ENCODE measurements at places on chromosomes 7 and 10. TPM values are rescaled to one million over a fixed set of nuclear protein-coding genes. Genes with fewer than 3 reads are reported as not detected.

DNA sequence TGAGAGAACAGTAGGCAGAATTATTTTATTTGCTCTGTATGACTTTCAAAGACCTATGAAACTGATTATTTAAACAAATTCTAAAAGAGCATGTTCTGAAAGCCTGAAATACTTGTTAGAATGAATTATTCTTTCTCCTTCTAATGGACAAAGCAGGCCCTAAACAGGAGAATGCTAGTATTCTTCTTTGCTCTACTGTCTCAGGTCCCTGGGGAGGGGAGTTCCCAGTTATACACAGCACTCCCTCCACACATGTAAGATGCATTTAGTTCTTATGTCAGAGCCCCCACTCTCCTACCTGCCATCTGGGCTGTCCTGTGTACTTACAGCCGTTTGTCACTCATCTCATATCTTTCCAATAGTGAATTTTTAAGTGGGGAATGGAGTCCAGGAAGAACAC, 633.5 kb upstream of the ANKRD30A start:
- no peak overlapping the region for H3K4me3 ChIP-seq
- H3K27ac ChIP-seq: no peak overlapping the region
- H3K27me3 ChIP-seq: no peaks in the 10 kb centered on the region

DNA sequence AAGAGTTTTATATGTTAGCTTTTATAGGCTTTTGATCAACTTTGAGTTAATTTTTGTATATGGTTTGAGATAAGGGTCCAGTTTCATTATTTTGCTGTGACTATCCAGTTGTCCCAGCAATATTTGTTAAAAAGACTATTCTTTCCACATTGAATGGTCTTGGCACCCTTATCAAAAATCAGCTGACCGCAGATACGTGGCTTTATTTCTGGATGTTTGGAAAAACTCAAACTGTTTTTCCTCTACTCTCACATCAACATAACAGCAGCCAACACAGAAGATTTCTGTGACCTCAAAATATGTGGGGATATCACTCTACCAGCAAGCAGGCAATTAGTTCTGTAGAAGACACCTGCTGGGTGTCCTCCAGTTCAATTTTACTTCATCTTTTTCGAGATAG, 116.6 kb upstream of the GLCCI1 start:
- DNase-seq: no peak
- H3K27me3 ChIP-seq: no peaks in the 10 kb centered on the region
- H3K36me3 ChIP-seq: no peaks in the 10 kb centered on the region
- H3K27ac ChIP-seq: no peak overlapping the region

Gene ZMYND11
- total RNA-seq: 83.7 TPM

DNA sequence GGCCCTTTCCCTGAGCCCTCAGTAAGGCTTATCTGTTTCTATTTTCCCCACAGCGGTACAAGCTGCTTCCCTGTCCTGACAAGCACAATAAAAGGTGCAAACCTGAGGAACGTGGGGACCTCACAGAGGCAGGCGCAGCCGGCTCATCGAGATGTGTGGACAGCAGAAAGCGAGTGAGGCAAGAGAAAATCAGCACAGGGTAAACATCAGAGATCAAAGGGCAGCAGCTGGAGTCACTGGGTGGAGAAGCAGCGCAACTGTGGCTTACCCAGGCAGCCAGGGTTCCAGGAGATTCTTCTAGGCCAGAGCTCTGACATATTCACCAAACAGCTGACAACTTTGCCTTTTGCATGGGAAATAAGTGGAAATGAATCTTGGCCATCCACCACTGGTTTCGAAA, 212.6 kb downstream of the WDR11 start:
- no peaks in the 10 kb centered on the region for H3K36me3 ChIP-seq
- H3K27ac ChIP-seq: no peak overlapping the region
- no peaks in the 10 kb centered on the region for H3K4me1 ChIP-seq
- no peak for DNase-seq
- H3K27me3 ChIP-seq: no peaks in the 10 kb centered on the region

DNA sequence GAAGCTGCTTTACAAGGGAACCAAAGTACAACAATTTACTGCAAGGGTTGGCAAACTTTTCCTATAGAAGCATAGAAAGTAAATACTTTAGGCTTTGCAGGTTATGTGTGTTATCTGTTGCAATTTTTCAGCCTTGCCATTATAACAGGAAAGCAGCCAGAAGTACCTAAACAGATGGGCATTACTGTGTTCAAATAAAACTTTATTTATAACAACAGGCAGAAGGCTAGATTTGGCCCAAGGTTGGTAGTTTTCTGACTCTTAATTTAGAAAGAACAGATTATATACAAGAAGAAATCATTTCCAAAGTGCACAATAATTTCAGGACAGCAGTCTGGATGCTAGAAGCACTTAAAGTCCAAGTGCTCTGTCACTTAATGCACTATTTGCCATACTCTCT, 307.1 kb downstream of the ANKRD7 start:
- H3K4me3 ChIP-seq: no peak overlapping the region
- no peaks in the 10 kb centered on the region for H3K4me1 ChIP-seq
- no peaks in the 10 kb centered on the region for H3K27me3 ChIP-seq
- H3K36me3 ChIP-seq: no peaks in the 10 kb centered on the region

- H3K27me3 ChIP-seq: no peaks in the 10 kb centered on the region
- H3K27ac ChIP-seq: no peak overlapping the region
- DNase-seq: no peak
- no peak overlapping the region for H3K4me3 ChIP-seq
- H3K36me3 ChIP-seq: peaks cover 18% of the 10 kb centered on the region
Observed at GRCh38 chr7:44980393-44981034, 1.7 kb upstream of the MYO1G start.

DNA sequence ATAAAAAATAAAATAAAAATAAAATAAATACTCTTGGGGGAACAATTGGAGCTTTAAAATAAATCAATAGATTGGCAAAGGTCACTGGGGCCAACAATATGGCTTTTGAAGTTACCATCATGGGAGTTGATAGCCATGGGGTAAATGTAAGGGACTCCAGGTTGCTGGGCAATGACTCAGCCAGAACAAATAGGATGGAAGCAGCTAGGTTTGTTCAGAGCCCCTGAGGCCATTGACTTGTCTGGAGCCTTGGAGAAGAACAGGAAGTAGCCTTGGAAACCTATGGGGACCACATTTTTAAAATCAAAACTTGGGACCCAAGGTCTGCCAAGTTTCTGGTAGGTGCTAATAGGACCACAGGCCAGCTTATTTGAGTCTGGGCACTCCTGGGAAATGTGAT, 20.2 kb upstream of the FRA10AC1 start:
- no peak overlapping the region for H3K27ac ChIP-seq
- no peak for DNase-seq
- no peaks in the 10 kb centered on the region for H3K4me1 ChIP-seq
- H3K36me3 ChIP-seq: no peaks in the 10 kb centered on the region

- no peak overlapping the region for H3K27ac ChIP-seq
- no peak for DNase-seq
- no peaks in the 10 kb centered on the region for H3K27me3 ChIP-seq
- H3K4me1 ChIP-seq: no peaks in the 10 kb centered on the region
- H3K4me3 ChIP-seq: no peak overlapping the region
Observed at GRCh38 chr10:32393911-32394310, 47.0 kb upstream of the EPC1 start.

- H3K27ac ChIP-seq: no peak overlapping the region
- DNase-seq: no peak
Observed at GRCh38 chr7:21869785-21870402, 75.8 kb downstream of the CDCA7L start.

DNA sequence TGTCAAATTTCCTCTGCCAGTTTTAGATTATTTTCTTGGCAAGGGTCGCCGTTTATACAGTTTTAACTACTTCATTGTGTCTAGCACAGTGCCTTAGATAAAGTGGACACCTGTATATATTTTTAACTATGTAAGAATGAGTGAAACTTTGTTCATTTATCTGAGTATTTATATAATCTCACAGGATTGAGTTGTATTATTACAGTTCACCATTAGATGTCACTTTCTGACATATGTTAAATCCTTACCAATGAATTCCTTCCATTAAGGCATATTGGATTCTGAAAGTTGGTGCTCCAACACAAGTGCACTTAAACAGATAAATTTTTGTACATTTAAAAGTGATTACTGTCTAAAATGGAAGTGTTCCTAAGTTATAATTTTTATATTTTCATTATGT, 43.0 kb downstream of the ZMYND11 start:
- H3K4me3 ChIP-seq: no peak overlapping the region
- no peaks in the 10 kb centered on the region for H3K27me3 ChIP-seq
- no peaks in the 10 kb centered on the region for H3K4me1 ChIP-seq
- H3K36me3 ChIP-seq: no peaks in the 10 kb centered on the region
- no peak overlapping the region for H3K27ac ChIP-seq

DNA sequence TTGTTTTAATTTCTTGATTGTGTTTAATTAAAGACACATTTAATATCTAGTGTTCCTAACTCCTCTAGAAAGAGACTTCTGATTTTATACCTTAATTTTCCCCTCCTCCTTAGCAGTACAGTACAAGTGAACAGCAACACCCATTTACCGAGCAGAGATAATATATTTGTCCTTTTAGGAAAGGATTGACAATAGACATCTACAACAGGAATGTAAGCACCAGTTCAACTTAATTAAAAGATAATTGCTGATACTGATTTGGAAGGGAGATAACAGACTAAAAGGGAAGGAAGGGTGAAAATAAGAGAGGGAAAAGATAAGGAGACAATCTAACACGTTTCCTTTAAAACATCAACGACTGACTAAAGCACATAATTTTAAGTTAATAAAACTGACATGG, 119.3 kb downstream of the SRPK2 start:
- H3K36me3 ChIP-seq: no peaks in the 10 kb centered on the region
- H3K27ac ChIP-seq: peak overlapping the region; percentile 83
- H3K4me3 ChIP-seq: peak overlapping the region; percentile 47
- no peaks in the 10 kb centered on the region for H3K27me3 ChIP-seq
- H3K4me1 ChIP-seq: no peaks in the 10 kb centered on the region
- no peak for DNase-seq

GRCh38 chr7:28939367-28939766, 18.8 kb downstream of the TRIL start:
- no peak overlapping the region for H3K4me3 ChIP-seq
- DNase-seq: no peak
- H3K36me3 ChIP-seq: no peaks in the 10 kb centered on the region
- no peaks in the 10 kb centered on the region for H3K27me3 ChIP-seq
- H3K27ac ChIP-seq: no peak overlapping the region

- no peak overlapping the region for H3K27ac ChIP-seq
- no peak for DNase-seq
- no peaks in the 10 kb centered on the region for H3K36me3 ChIP-seq
- H3K27me3 ChIP-seq: no peaks in the 10 kb centered on the region
Observed at GRCh38 chr10:14875941-14876340, 2.7 kb upstream of the SUV39H2 start.

GRCh38 chr7:5526100-5526905, 102.7 kb upstream of the TNRC18 start:
- peak overlapping the region; percentile 88 for H3K4me3 ChIP-seq
- H3K27me3 ChIP-seq: no peaks in the 10 kb centered on the region
- peak; percentile 77 for DNase-seq
- H3K27ac ChIP-seq: peak overlapping the region; percentile 100

GRCh38 chr10:49118430-49119074, 3.2 kb upstream of the VSTM4 start:
- no peak overlapping the region for H3K4me3 ChIP-seq
- no peaks in the 10 kb centered on the region for H3K27me3 ChIP-seq
- no peak overlapping the region for H3K27ac ChIP-seq
- no peak for DNase-seq

DNA sequence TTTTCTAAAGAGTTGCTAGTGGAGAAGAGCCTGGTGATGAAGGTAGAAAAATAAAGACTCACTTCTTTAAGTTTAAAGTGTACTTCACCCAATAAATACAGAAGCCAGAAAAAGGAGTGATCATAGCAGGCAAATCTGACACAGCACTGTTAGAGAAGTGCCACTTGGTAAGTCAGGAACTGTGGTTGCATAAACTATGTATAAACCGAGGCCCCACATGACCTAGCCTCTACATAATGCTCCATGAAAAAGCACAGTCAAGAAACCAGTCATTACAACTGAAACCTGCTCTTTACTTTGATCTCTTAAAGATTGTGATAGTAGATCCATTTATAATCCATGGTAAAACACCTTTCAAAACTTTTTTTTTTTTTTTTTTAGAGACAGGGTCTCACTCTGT, 172.1 kb upstream of the PHYHIPL start:
- H3K27ac ChIP-seq: no peak overlapping the region
- no peaks in the 10 kb centered on the region for H3K4me1 ChIP-seq
- H3K27me3 ChIP-seq: no peaks in the 10 kb centered on the region

GRCh38 chr10:133454204-133454893, 604 bp downstream of the SCART1 start:
- no peaks in the 10 kb centered on the region for H3K4me1 ChIP-seq
- H3K36me3 ChIP-seq: no peaks in the 10 kb centered on the region
- DNase-seq: peak; percentile 10

- H3K27ac ChIP-seq: no peak overlapping the region
- H3K4me1 ChIP-seq: no peaks in the 10 kb centered on the region
- no peaks in the 10 kb centered on the region for H3K27me3 ChIP-seq
- H3K4me3 ChIP-seq: no peak overlapping the region
Observed at GRCh38 chr7:158411232-158411950, 176.2 kb downstream of the PTPRN2 start.

- no peaks in the 10 kb centered on the region for H3K36me3 ChIP-seq
- no peak for DNase-seq
- H3K27me3 ChIP-seq: no peaks in the 10 kb centered on the region
- no peak overlapping the region for H3K4me3 ChIP-seq
Observed at GRCh38 chr10:32556783-32557395, 110.9 kb downstream of the CCDC7 start.

- H3K27ac ChIP-seq: no peak overlapping the region
- H3K4me3 ChIP-seq: no peak overlapping the region
- H3K27me3 ChIP-seq: no peaks in the 10 kb centered on the region
- no peaks in the 10 kb centered on the region for H3K36me3 ChIP-seq
- no peaks in the 10 kb centered on the region for H3K4me1 ChIP-seq
- DNase-seq: no peak
Observed at GRCh38 chr10:121128164-121128563, 277.0 kb downstream of the WDR11 start.

Gene MYO3A
- not detected for total RNA-seq

DNA sequence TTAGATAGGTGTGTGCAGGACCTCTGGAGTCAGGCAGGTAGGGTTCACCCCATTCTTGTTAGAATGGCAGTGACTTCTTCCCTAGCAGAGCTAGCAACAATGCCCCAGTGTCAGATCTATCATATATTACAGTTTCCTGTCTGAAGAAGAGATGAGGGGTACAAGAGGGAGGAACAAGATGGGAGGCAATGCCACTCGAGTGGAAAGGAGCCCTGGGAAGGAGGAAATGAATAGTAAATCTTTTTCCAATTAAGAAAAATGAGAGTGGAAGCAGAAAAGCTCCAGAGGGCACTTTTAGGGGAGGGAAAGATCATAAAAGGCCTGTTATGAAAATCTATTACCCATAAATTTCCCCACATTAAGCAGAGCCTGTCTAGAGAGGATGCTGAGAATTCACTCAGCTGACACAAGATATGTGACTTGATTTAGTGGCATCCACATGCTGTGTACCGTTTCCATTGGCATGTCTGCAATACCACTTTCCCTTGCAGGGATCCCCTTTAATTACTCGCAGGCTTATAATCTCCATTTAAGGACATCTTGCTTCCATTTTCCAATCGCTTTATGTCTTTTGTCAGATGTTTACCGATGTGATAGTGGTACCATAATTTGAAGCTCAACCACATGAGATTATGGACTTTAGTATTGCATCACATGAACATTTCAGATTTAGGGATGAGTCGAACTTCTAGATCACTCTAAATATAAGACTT, 70.0 kb upstream of the AGBL3 start:
- DNase-seq: no peak
- H3K27ac ChIP-seq: no peak overlapping the region
- no peak overlapping the region for H3K4me3 ChIP-seq
- no peaks in the 10 kb centered on the region for H3K36me3 ChIP-seq
- no peaks in the 10 kb centered on the region for H3K27me3 ChIP-seq
- H3K4me1 ChIP-seq: no peaks in the 10 kb centered on the region
